ENCODE measurements at places on chromosomes 4 and X.

DNA sequence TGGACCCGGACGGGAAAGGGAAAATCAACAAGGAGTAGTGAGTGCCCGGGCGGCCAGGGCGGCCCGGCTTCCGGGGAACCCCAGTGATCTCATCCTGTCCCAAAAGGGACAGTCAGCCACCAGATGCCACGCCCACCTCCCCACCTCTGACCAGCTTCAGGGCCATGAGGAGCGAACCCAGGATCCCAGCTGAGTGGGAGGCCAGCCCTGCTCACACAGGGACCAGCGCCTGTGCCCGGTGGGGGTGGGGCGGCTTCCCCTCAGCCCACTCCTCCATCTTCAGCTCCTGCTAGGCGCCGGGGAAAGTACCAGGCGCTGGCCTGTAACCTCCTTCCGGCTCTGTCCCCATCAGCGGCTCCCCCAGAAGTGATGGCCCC lies 6.2 kb downstream of the MYL5 start:
- no peak for DNase-seq

DNA sequence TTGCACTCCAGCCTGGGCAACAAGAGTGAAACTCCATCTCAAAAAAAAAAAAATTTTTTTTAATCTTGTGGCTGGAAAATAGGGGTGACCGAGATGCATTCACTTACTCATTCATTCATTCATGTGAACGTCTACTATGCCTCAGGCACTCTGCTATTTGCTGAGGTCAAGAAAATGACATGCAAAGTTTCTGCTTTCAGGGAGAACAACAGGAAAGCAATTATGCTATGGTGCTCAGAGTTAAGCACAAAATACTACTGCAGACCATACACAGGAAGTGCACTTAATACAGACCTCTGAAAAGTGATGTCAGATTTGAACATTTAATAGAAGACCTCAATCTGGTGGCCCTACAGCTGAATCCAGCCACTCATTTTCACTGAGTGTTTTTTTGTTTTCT lies 59.6 kb upstream of the DUSP21 start:
- no peak for DNase-seq

DNA sequence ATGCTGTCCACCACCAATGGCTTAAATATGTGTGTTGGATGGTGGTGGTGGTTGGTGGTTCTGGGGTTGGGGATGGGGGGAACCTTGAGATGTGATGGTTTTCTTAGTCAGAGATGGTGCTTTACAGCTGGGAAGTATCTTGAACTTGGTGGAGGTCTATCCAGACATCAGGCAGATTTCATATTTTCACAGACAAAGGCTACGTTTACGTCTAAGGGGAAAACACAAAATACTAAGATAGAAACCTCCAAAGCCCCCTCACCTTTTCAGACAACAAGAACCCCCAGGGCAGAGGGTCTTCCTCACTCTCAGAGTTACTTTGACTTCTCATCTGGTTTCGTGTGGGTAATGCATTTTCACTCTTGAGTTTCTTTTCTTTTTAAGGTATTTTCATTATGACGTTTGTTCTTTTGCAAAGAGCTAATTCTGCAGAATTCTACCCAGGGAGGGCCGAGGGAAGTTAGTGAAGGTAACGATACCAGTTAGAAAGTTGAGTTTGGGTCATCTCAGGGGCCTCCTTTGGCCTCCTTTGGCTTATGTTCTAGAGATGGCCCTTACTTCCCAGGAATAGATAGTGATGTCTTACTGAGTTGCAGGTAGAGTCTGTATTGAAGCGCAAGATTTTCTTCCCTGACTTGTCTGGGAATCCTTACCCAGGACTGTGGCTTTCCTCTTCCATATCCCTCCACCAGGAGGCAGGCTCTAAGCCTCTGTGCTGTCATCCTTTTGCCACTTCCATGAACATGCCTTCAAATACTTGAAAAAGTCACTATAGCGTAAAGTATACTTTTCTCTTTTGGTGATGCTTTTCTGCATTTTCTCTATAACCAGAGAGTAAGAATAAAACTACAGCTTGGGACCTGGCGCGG lies 31.9 kb downstream of the RHOH start:
- DNase-seq = no peak

GRCh38 chr4:18077808-18078207 lies 56.3 kb upstream of the LCORL start:
- no peak for DNase-seq

DNA sequence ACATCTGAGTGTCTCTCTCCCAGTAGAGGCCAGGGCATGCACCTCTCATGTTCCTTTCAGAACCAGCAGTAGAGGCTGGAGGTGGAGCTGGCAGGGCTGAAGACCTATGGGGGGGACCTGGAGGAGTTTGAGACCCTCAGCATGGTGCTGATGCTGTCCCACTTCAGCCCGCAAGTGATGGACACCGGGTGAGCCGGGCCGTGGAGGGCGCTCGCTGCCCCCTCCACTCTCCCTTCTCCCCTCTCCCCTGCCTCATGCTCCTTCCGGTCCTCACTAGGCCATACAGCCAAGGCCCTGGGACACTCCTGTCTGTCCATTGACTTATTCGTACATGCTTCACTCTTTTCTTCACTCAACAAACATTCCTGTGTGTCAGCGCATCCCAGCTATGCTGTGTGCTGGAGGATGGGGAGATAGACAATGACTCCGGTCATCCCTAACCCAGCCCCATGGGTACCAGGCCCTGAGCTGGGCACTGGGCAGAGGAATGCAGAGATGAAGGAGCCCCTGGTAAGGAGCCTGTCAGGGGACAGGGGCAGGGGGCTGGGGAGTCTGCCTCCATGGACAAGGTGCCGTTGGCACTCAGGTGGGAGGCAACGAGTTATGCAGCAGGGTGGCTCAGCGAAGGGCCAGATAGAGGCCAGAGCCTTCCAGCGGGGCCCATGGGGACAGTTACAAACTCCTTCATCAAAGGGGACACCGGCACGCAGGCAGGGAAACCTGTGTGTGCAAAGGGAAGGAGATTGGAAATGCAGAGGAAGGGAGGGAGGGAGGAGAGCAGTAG lies 28.4 kb upstream of the WFS1 start:
- no peak for DNase-seq

DNA sequence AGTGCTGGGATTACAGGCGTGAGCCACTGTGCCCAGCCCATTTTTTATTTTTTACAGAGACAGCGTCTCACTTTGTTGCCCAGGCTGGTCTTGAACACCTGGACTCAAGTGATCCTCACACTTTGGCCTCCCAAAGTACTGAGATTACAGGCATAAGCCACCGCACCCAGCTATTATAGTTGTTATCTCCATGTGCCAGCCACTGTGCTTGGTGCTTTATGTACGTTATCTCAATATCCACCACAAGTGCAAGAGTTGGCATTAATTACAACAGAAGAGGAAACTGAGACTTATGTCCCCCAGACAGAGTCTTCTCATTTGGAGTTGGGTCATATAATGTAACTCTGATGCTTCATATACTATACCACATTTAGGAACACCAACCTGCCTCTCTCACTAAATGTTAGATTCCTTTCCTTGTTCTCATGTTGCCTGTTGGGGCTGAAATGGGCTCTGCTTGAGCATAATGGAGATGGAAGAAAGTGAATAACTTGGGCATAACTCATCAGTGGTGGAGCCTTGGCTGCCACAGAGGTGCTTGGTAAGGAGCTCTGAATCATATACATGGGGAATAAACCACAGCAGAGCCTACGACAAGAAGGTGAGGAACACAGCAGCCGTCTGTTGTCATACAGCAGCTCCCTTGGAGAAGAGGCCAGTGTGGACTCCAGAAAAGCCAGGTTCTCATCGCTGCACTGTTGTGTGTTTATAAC lies 84.3 kb downstream of the SPRY1 start:
- DNase-seq = no peak

DNA sequence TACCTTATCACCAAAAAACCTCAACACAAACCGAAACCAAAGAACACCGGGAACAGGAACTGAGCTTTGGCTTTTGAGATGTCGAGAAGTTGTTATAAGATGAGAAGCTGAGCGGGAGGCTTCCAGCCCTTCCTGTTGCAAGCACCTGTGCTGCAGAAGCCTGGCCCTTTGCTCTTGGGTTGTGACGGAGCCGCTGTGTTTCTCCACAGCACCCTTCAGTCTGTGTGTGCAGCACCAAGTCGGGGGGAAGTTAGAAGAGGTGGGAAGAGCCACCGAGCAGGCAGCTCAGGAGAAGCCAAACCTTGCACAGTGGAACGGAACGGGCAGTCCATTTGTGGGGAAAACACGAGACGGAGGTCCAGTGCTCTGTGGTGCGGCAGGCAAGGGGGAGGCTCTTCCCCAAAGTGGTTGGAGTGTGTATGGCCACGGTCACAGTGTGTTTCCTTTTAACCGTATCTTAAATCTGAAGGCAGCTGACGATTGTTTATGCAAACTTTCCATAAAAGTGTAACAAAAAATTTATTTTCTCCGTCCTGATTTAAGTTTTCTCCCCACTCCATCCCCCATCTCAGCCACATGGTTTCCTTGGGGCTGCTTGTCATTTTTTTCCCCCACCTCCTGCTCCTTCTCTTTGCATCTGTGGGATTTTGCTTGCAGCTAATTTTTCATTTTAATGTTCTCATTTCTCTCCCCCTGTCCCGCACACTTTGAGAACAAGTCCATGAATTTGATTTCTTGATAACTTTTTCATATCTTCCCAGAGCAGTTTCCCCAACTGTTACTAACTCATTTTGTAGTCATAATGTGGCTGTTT lies 123.7 kb downstream of the STOX2 start:
- DNase-seq = no peak

DNA sequence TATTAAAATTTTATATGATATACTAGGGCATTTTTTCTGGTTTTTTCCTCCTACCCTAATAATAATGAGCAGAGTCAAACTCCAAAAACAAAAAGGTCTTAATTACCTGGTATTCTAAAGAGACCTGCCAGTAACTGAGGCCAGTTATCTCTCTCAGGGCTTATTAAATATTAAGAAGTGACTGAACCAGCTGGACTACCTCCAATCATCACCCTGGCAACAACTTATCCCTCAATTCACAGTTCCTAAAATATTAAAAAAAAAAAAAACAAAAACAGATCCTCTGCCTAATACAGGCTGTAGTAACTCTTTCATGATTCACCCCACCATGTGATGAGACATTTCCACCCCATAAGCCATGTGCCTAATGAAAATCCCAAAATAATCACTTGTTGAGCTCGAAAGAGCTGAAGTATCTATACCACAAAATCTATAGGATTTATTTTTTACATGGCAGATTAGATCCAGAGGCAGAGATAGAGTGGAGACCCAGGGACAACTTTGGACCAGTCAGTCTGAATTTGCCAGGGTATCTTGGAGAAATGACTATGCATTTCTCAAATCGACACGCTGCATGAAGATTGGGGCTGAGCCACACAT lies 698.0 kb downstream of the FAT4 start:
- DNase-seq = no peak

- DNase-seq = peak; percentile 33
These were observed at the start of gene NHSL2 for GRCh38 chrX:71910643-71910985. TSS of gene NHSL2 (plus strand) at chrX:71910845.

DNA sequence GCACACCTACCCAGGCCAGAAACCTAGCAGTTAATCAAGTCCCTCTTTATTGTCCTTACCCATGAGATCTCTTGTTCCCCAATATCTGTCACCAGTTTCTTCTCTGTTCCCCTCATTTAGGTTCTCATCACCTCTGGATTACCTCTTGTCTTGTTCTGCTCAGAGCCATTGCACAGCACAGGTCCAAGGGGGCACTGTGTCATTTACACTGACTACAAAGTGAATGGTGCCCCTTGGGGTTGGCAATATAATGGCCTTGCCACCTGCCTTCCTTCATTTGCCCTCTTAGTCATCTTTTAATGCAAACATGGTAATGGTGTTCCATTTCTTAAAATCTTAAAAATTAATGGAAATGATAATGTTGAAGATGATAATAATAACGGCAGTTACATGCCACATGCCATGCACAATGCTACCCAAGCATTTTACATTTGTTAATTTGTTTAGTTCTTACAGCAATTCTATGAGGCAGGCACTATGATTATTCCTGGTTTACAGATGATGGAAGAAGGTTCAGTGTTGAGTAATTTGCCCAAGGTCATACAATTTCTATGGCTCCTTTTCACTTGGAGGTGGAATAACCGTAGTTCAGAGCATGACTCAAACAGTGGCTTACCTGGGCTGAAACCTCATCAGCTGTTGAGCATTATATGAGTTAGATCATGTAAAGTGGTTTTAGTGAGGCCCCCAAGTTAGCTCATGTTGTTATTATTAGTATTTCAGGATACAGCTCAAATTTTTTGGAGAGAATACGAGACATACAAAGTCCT lies 117.9 kb downstream of the RASL11B start:
- DNase-seq = no peak

- no peak for DNase-seq
These were observed 6.8 kb upstream of the VSIG4 start for GRCh38 chrX:66046612-66047235.

- peak; percentile 25 for DNase-seq
These were observed 1.2 kb downstream of the TADA2B start for GRCh38 chr4:7044137-7044930.

- no peak for DNase-seq
These were observed 850.6 kb downstream of the CENPC start for GRCh38 chr4:66694739-66695138.

DNA sequence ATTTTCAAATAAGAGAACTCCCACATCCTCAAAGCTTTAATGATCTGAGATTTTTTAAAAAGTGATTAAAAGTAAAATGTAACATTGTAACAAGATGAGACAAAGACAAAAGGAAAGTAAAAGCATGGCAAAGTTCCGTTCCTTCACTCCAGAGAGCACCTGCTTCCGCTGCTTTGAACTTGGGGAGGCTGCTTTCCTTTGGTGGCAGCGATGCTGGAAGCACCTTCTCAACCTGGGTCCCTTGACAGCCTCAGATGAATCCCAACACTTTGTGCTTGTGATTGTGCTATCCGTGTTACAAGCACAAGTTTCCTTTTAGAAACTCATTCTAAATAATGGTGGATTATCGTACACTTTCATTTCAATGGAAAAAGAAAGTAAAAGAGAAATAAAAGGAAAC lies 59.7 kb downstream of the HADH start:
- no peak for DNase-seq

GRCh38 chr4:141486375-141486997 lies 149.9 kb upstream of the IL15 start:
- no peak for DNase-seq

DNA sequence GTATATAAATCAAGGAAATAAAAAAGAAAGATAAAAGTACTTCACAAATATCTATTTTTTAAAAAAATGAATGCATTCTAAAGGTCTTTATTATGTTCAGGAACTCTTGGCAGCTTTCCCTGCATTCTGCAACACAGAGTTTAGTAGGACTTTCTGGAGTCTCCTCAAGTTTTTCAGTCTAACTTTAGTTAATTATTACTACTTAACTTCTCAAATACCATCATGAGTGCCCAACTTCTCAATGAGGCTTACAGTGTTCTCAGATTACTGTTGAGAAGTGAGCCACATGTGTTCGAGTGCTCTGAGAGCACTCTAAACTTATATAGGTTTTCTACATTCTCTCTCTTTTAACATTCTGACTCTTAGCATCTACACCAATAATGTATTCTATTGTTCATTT lies 1852.9 kb upstream of the PCDH10 start:
- no peak for DNase-seq

GRCh38 chr4:77734928-77735327 lies 84.2 kb downstream of the CNOT6L start:
- no peak for DNase-seq

GRCh38 chr4:25769251-25769650 lies 93.5 kb downstream of the SEL1L3 start:
- peak; percentile 12 for DNase-seq

- no peak for DNase-seq
These were observed 351.0 kb upstream of the SPANXN1 start for GRCh38 chrX:144896323-144896722.

GRCh38 chr4:153652051-153652784 lies 31.9 kb upstream of the TLR2 start:
- DNase-seq = no peak

All from retina (tissue), 1 donor.